ENCODE measurements at places on chromosomes 1 and 21.
A peak's percentile ranks its signal among the peaks of the same experiment; 100 is the strongest.

- DNase-seq, result no peak
Measured at GRCh38 chr1:109281680-109282496, 1.1 kb downstream of the PSRC1 start.

DNA sequence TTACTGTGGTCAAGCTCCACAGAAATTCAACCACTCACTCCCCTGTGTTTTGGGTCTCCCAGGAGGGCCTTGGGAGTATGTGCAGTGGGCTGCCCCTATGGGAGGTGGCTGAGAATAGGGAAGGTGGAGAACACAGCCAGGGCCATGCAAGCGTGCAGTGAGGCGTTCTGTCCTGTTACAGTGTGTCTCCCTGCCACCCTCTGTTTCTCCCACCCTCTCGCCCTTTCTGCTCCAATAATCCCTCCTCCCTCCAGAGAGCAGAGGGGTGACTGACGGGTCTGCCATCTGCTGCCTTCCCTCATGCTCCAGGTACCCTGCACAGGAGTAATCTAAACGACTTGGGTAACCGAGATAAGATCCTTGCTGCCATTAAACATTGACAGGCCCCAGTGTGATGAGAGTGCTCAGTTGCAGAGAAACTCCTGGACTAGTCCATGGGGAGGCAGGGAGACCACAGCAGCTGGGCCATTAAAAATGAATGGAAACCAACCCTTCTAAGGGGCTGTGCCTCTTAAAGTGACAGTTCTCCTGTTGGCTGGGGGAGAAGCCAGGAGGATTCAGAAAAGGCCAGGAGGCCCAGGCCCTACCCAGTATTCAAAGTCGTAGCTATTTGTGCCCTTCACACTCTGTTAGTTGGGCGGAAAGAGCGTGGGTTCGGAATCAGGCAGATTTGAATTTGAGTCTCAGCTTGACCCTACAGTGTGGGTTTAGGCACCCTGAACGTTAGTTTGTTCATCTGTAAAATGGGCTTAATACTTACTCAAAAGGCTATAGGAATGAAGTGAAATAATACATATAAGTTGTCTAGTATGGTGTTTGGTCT, 22.4 kb upstream of the BTG2 start:
- no peak for DNase-seq

- no peak for DNase-seq
Measured at GRCh38 chr21:16437586-16437985, 707.8 kb downstream of the USP25 start.

DNA sequence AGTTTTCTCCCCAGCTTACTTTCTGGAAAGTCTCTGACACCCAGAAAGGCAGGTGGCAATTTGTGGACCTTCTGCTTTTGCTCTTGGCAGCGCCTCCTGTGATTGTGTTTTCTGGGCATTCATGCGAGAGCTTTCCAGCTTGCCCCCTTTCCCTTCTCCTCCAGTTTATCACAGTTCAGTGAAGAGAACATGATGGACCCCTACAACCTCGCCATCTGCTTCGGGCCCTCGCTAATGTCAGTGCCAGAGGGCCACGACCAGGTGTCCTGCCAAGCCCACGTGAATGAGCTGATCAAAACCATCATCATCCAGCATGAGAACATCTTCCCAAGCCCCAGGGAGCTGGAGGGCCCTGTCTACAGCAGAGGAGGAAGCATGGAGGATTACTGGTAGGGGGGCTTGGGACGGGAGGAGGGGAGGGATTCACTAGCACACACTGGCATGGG, 24.3 kb upstream of the IKBKE start:
- DNase-seq, result no peak

DNA sequence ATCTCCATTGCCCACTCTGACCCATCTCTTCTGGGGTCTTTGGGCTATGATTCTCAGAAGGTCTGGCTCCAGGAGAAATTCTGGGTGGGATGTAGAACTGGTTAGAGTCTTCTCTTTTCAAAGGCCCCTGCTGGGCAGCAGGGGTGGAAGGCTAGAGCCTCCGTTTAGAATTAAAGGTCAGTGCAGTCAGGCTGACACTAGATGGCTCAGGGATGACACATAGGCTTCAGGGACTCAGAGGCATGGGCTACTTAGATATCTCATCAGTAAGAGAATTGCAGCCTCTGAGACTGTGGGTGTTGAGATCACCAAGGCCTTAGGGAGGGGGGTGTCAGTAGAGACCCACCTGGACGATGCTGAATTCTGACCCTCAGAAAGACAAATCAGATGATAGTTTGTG, 12.6 kb upstream of the PPM1J start:
- no peak for DNase-seq

DNA sequence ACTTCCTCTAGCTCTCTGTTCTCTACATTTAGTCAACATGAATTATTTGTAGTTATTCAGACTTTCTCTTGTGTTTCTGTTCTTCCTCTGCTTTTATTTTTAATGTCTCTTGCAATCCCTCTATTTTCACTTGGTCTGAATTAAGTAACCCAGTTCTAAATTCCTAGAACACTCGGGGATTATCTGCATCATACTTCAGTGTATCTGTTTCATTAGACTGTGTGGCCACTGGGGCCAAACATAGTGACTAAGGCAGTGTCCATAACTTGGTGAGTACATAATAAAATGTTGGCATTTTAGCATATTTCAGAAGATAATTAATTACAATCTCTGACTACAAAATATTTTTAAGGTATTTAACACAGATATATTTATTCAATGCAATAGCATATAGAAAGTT, 1087.2 kb upstream of the B3GALT2 start:
- DNase-seq, result no peak

DNA sequence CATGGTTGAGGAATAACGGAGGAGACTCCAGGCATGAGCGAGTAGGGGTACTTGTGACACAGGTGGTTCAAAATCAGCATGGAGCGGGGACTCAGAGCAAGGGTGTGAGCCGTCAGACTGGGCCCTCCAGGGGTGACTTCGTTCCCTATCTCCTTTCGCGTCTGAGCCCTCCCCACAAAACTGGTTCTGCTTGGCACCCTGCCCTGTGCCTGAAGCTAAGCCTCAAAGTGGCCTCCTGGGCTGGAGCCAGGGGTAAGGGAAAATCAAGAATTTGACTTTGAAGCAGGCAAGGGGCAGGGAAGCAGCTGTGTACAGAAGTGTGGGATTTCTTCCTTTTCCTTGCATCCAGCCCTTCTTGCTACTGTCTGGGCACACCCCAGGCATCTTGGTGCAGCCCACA, 331.5 kb upstream of the AJAP1 start:
- no peak for DNase-seq

- DNase-seq, result no peak
Measured at GRCh38 chr1:176876966-176877515, 287.5 kb downstream of the ASTN1 start.

DNA sequence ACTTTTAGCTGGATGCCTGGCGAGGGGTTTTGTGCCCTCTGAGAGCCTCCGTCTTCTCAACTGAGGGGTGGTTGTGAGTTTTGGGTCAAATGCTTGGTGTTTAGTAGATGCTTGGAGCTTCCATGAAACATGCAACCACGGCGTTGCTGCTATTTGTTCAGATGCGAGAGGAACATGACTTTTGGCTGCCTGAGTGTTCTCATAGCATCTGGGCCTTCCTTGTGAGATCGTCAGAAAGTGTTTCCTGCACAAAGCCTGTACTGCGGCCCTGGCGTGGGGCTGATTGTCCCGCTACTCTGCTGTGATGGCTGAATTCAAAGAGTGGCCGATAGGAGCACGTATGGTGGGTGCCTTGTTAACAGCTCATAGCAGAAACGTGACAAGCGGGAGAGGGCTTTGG, 69.8 kb upstream of the FAM3B start:
- no peak for DNase-seq

- DNase-seq, result no peak
Measured at GRCh38 chr1:161158316-161159010, 837 bp upstream of the USP21 start.

DNA sequence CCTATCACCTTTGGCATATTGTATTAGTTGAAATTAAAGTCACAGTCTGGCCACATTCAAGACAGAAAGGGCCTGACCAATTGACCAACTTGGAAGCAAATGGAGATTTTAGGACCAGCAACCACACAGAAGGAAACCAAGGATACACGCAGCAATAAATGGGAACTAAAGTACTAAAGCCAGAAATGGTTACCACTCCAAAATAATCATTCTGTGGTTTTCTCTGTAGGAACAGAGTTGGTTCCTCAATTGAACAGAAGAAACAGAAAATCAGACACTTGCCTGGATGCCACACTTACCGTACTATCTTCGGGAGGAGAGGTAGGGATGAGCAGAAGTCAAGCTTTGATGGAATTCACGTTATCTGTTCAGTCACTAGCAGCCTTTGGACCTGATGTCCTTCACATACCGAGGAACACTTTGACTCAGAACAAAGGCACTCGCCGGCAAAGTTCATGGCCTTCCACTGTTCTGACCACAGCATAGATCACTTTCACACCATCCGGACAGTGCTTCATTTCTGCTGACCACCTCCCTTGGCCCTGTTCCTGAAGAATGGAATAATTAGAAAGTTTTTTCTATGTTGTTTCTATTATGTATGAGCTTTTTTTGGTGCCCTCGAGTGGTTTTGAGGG, 96.9 kb downstream of the LPAR3 start:
- DNase-seq, result no peak

DNA sequence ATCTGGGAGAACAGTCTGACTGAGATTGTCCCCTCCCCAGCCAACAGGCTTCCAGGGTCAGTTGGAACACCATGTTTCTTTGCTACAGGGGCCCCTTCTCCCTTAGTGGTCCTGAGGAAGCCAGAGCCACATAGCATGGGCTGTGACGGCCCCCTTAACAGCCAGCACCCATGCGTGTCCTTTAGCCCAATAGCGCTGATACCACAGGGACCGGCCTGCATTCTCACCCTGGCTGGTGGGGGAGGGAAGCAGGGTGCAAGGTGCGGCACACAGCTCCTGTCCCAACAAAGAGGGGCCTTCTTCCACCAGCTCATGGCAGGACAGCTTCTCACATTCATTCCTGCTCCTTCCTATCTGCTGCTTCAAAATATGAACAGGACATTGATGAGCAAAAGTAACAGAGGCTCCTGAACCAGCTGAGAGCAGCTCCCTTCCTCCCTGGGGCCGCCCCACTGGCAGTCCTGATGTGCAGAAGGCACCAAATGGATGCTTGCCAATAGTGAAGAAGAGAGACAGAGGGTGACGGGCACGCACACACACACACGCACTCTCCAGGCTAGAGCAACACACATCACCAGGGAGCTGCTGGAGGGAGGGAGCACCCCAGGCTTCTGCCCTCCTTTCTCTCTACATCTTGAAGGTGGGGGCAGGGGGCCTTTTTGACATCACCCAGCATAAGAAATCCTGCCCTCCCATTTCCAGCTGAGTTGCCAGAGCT, 99.4 kb downstream of the CRYAA start:
- no peak for DNase-seq

GRCh38 chr1:26541816-26542711, 12.5 kb downstream of the RPS6KA1 start:
- DNase-seq, result no peak

DNA sequence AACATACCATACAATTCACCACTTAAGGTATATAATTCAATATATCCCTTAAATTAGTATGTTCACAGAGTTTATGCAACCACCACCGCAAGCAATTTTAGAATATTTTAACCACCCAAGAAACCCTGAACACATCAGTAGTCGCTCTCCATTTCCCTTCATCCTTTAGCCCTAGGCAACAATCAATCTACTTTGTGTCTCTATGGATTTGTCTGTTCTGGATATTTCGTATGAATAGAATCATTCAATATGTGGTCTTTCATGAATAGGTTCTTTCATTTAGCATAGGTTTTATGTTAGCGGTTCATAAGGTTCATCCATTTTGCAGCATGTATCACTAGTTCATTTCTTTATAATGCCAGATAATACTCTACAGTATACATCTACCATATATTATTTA, 4.2 kb upstream of the DPT start:
- no peak for DNase-seq

DNA sequence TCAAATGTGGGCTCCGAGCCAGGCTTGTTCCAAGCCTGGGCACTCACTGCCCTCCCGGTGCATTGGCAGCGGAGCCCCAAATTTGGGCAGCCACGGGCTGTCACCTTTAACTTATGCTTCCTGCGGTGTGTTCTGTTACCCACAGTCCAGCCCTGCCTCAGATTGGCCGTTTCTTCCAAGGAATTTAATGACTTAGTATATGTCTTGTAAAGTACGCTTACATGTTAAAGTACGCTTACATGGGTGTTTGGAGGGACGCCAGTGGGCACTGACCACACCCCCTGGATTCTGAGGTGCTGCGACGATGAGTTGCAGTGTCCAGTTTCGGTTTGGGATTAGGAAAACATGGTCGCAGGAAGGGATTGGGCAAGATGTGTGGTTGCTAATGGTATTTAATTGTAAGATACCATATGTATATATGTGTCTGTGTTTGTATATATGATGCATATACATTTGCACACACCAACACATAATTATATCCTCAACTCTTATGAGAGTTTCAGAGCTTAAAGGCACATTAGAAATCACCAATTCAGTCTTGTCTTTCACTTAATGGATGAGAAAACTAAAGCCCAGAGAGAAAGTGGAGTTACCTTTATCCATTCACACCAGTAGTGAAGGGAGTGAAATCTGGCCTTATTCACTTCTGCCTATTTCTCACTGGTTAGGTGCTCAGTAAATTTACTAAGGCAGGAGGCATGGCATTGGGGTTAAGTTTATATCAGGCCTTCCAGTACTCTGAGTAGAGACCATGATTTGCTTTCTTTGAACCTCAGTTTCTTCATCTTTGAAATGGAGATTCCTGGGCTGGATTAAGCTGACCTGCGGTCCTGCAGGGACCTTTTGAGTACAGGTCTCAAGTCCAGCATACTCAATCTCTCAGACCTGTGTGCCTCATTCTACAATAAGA, 1.0 kb downstream of the SMYD2 start:
- no peak for DNase-seq

DNA sequence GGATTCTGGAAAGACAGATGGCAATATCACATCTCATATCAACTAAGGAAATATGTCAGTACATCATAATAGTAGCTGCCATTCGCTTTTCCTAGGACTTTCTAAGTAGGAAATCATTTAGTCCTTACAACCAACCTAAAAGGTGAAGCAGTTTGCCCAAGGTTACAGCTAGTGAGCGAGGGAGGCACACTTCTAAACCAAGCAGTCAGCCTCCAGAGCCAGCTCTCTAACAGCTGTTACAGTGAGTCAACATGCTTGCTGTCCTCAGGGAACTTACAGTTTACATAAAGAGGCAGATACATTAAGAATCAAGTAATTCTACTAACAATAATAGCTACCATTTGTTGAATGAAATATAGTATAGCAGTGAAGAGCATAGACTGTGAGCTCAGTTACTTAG, 57.1 kb downstream of the GIPC2 start:
- DNase-seq, result no peak

DNA sequence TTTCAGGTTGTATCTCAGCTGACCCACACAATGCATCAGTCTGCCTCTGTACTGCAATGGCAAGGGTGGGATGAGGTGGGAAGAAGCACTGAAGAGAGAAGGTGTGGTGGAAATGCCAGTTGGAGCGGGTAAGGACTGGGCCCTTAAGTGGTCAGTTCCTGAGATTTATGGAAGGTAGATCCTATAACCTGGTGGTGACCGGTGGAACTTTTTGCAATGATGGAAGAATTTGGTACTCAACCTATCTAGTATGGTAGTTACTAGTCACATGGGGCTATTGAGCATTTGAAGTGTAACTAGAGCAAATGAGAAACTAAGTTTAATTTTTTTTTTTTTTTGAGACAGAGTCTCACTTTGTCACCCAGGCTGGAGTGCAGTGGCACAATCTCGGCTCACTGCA, 8.2 kb upstream of the HPCAL4 start:
- no peak for DNase-seq

- peak; percentile 99 for DNase-seq
Measured at GRCh38 chr1:244652623-244653438, at the start of gene DESI2. TSS of gene DESI2 (plus strand) at chr1:244653126. CDS start at chr1:244653314, 188 bp downstream.
